ENCODE measurements at places on chromosomes 2 and 18. TPM values are rescaled to one million over a fixed set of nuclear protein-coding genes. Genes with fewer than 3 reads are reported as not detected.

DNA sequence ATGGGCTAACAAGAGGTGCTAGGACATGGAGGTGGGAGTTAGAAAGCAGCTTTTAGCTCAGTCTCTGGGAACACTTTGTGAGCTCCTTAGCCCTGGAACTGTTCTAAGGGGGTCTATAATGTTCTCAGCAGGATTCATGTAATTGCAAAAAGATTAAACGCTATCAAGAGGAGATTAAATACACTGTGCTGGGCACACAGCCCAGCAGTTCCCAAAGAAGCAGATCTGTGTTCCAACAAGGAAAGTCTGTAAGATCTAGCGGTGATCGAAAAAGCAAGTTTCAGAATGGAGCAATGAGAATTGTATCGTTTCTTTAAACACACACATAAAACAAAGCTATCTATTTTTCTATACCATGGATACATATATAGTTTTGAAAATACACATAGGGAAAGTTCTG lies 2.4 kb upstream of the ARID5A start:
- DNase-seq = no peak

Gene KYNU
- total RNA-seq = 13.1 TPM

GRCh38 chr2:70124983-70125480 lies 37.8 kb downstream of the PCBP1 start:
- peak; percentile 59 for DNase-seq

DNA sequence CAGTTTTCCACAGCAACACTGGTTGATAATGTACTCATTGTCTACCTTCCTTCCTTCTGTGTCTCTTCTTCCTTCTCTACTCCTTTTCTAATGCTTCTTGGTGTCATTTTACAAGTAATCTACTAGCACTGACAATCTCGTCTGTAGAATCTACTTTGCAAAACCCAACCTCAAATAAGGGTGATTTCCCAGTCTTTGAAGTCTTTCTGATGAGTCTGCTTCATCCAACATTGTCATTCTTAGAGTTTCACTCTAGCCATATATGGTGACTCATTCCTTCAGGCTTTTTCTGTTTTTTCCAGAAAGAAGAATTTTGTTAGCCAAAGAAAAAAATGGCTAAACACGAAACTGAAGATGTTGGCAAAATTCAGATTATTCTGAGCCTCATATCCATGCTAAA lies 288.7 kb downstream of the MBD2 start:
- DNase-seq = no peak

- DNase-seq = no peak
These were observed 17.8 kb upstream of the GPR75 start for GRCh38 chr2:53877556-53877955.

All from breast epithelium (tissue), 4 donors.